ENCODE measurements at places on chromosomes 7 and 10.

GRCh38 chr10:74882427-74882826, 56.0 kb downstream of the KAT6B start:
- no peak for DNase-seq

DNA sequence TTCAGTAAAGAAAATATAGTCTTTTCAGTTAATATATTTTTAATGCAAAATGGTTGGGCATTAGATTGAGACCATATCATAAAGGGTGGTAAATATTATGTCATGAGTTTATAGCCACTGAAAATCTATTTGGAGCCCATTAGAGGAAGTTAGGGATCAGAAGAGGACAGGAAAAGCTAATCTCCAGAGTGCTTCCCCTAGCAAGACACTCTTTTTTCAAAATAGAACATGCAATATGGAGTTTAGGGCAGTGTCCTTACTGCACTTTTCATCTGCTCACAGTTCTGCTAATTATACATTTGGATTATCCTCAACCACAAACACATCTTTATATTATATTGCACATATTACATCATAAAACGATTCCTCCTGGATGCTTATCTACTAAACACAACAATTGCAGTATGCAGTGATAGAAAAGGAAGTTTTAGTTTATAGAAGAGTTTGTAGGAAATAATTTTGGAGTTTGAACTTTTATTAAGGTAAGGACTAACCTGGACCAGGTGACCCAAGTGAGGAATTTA, 159.8 kb downstream of the PHF14 start:
- no peak for DNase-seq

GRCh38 chr7:95594185-95594584, 2.1 kb downstream of the PDK4 start:
- DNase-seq: no peak

GRCh38 chr7:94996369-94996768, 89.0 kb downstream of the PPP1R9A start:
- DNase-seq: no peak
